ENCODE measurements at places on chromosomes 16 and 17.
A peak's percentile ranks its signal among the peaks of the same experiment; 100 is the strongest.

GRCh38 chr16:31347445-31347844 is 7.5 kb upstream of the ITGAX start:
- DNase-seq = no peak

- DNase-seq = peak; percentile 15
Measured at GRCh38 chr16:12349936-12350850, 373.7 kb downstream of the SNX29 start.

GRCh38 chr16:3173892-3174617 is 13.9 kb upstream of the OR1F1 start:
- peak; percentile 69 for DNase-seq

- no peak for DNase-seq
Measured at GRCh38 chr16:59045501-59045900, 311.4 kb upstream of the GOT2 start.

DNA sequence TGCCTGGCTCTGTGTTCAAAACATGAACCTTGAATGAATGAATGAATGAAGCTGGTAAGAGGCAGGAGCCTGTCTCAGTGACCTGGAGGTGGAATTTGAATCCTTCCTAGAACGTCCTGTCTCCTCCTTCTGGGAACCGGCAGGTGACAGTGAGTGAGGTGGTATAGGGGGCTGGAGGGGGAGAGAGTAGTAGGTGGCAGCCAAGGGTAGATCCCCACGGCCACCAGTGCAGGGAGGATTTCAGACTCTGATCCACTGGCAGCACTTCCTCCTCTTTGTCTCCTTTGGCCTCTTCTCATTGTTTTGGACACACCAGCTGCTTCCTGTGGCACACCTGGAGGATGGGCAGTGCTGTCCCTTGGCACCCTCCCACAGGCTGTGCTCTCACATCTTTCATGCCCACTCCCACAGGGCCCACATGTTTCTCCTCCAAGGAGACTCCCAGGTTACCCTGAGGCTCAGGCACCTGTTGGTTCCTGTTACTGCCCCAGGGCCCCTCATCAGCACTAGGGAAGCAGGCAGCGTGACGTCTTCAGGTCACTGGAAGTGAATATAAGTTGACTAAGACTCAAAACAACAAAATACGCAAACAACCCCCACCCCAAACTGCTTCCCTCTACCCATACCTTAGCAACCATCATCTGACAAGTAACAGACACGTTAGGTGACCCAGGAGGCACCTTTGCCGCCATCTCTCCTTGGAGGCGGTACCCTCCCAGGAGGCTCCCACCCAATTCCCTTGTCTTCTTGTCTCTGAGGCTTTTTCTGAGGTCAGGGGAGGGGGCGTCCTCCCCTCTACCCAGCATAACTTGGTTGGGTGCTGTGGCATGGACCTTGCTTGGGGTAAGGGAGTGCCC is 84.6 kb downstream of the N4BP1 start:
- DNase-seq = no peak

GRCh38 chr17:44389723-44390202 is 314 bp upstream of the ITGA2B start:
- peak; percentile 74 for DNase-seq

GRCh38 chr16:75256696-75257343 is 5.4 kb upstream of the BCAR1 start:
- DNase-seq = peak; percentile 61

DNA sequence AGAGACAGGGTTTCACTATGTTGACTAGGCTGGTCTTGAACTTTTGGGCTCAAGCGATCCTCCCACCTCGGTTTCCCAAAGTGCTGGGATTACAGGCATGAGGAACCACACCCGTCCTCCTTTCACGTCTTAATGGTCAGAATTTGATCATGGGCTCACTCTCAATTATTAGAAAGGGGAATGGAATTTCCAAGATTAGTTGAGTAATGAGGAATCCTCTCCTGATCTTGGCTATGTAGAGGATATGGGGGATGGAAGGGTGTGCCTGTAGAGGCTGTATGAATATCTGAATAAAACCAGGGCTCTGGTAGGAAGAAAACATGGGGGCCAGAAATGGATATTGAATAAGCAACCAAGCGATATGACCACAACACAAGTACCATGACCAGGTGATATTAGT is 25.9 kb upstream of the SMURF2 start:
- DNase-seq = no peak

DNA sequence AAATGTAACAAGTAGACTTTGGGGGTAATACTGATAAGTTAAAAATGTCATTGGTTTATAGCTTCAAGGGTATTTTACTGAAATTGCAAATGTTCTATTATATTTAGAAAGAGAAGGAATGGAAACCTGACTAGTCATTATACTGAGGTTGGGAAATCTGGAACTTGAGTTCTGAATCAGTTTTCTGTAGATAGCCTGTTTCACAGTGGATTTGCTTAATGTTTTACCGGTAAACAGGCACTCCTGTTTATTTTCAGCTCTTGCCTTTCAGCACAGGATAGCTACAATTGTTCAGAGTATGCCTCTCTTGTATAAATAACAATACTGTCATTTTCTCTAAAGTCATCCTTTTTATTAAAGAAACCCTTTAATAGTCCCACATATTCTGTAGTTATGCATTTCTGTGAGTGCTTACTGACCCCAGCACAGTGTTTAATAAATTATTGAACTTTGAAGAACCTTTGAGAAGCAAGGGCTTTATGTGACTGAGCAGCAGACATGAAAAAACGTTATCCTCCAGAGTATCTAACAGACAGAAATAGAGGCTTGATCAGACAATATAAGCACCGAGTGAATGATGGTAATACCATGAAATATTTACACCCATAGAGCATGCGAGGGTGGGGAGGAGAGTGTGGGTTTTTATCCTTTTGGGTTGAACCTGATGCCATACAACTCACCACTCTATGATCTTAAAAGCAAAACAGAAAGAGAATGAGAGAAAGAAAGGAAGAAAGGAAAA is 58.2 kb downstream of the FTO start:
- no peak for DNase-seq
